Renal pelvis (tissue), 12 donors: ENCODE measurements at places on chromosomes 16 and 17. TPM values are rescaled to one million over a fixed set of nuclear protein-coding genes. Genes with fewer than 3 reads are reported as not detected.
A peak's percentile ranks its signal among the peaks of the same experiment; 100 is the strongest.

GRCh38 chr17:40515491-40516041 is 14.1 kb upstream of the TNS4 start:
- DNase-seq = no peak

SLX4 gene
- 4.9 TPM for polyA plus RNA-seq

- no peak for DNase-seq
Measured at GRCh38 chr17:38861399-38861843, 7.9 kb upstream of the RPL23 start.

DNA sequence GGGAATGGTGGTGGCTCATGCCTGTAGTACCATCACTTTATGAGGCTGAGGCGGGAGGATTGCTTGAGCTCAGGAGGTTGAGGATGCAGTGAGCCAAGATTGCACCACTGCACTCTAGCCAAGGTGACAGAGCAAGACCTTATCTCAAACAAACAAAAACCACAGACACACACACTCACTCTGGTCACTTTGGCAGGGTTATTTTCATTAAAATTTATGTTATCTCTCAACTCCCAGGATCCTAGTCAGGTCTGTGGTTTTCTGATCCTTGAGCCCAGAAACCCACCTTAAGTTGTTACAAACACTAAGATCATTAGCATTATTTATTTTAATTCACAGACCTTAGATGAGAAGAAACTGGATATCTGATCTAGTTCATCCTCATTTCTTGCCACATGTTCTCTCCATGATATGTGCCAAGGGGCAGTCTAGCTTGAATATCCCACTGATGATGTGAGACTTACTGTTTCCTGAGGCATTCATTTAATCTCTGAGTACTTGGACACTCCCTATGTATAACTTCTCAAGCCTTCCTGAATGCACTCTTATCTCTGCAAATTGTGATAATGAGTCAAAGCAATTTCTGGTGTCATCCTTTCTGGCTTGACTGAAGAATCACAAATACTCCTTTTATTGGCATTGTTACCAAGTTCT is 9.6 kb downstream of the ABHD15 start:
- no peak for DNase-seq

- no peak for DNase-seq
Measured at GRCh38 chr16:87457709-87458423, 35.0 kb downstream of the ZCCHC14 start.

TMEM100 gene
- 23.8 TPM for polyA plus RNA-seq

DNA sequence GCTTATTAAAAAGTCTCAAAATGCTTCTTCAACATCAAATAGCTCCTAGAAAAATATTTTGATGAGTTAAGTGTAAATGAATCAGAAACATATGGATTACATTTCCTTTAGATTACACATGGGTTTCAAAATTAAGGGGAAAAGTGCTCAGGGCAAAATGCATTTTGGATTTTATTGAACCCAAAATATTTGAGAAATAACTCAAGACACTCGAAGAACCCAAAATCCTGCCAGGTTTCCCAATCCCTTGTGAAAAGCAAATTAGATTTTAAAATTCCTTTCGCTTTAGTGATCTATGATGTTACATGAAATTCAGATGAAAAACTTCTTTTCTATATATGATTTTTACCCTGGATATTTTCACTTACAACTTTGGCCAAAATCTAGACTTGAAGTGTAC is 847.4 kb upstream of the SOX9 start:
- no peak for DNase-seq

DNAH3 gene
- polyA plus RNA-seq = 0.36 TPM

GRCh38 chr16:87782033-87782432 is 16.2 kb upstream of the KLHDC4 start:
- DNase-seq = no peak

DNA sequence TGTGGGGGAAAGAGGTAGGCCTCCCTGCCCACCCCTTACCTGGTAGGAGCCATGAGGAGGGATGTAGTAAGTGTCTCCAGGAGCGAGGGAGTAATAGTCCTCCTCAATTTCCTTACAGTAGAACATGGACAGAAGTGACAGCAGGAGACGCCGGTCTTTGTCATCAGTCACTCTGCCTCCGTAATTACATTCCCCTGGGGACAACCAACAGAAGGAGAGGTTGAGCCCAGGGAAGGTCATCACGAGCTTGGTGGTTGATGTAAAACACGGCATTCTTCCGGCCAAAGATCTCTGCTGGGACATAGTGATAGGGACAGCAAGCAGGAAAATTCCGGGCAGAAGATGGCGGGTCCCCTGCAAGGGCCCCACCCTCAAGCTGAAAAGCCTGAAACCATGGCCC is 47.9 kb downstream of the LYRM1 start:
- DNase-seq = no peak

DNA sequence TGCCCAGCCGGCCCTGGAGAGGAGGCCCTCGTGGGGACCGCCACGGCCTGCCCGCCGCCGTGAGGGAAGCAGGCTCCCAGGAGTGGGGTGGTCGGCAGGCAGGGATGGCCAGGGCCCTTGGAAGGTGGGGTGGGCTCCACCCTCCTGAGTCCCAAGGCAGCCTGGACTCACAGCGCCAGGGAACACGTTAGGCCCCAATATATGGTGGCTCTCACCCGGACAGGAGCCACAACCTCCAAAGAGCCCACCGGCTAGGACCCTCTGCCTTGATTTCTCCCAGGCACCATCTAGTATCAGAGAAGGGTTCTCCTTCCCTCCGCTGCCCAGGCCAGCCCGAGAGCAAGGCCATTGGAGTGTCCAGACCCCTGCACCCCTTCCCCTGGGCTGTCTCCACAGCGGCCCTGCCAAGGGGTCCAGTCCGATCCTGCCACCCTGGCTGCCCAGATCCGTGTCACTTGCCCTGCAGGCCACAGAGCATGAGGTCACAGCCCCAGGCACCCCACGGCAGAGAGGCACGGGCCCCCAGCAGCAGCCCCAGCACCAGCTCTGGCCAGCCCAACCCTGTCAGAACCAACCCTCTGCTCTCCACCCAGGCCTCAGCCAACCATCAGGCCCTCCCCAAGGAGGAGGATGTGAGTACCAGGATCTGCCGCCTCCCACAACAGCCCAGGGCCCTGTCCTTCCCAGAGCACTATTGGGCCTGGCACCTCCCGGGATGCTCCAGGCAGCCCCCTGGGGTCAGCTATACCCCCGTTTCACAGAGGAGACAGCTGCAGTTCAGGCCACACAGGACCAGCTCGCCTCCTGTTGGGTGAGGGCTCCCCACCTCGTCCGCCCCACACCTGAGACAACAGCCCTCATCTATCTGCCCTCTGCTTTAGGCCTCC is 1.1 kb upstream of the AXIN1 start:
- DNase-seq = no peak

KCNJ18 gene
- not detected for polyA plus RNA-seq

- no peak for DNase-seq
Measured at GRCh38 chr16:30350134-30350871, 4.8 kb downstream of the CD2BP2 start.

G6PC1 gene
- 8.6 TPM for polyA plus RNA-seq

DNA sequence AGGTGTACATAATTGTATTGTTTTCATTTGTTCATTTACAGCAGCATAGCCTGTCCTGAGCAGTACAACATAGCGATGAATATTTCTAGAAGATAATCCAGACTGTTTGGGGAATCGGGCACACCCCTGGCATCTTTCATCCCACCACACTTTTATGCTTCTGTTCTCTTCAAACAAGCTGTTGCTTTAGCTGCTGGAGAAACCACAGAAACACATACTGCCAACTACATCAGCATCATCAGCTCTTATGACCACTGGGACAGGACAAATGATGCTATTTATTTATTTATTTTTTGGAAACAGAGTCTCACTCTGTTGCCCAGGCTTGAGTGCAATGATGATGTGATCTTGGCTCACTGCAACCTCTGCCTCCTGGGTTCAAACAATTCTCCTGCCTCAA is 22.6 kb upstream of the HAPSTR1 start:
- DNase-seq = no peak

GRCh38 chr17:52517176-52517575 is 358.7 kb upstream of the CA10 start:
- no peak for DNase-seq

NEUROD2 gene
- 0.04 TPM for polyA plus RNA-seq

- DNase-seq = peak; percentile 51
Measured at GRCh38 chr17:17001874-17002520, 30.1 kb upstream of the TNFRSF13B start.

DNA sequence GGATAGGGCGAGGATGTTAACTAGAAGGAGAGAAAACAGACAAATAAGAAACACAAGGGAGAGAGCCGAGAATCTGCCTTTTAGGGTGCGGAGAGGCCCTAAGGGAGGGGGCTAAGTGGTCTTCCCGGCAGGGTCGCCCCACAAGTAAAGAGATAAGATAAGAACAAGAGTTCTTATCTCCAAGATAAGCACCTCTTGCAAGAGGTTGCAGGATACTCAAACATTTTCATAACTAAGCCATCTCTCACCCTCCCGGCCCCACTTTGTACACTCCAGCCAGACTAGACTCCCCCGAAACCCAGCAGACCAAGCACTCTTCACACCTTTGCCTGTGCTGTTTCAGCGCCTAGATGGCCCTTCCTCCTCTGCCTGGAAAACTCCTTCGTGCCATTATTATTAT is 14.3 kb downstream of the ZNF319 start:
- DNase-seq = no peak

DNA sequence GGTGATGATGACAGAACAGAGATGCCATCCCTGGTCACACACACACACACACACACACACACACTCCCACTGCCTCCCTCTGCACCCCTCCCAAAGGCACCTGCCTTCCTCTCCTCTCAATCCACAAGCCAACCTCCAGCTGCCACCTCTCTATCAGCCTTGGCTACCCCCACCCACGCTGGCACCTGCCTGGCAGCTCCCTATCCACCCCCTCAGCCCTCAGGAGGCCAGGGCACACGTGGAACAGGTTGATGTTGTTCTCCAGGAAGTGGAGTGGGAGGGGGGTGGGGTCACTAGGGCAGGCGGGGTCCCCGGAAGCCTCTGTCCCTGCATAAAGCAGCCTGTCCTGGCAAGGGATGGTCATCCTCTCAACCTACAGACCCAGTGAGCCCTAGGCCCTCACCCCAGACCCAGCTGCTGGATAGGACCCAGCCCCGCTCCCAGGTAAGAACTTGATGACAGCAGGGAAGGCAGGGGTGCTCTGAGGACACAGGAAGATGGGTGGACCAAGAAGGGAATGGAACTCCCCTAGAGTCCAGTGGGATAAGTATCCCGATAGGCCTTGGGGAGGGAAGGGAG is at the start of gene GSDMA:
GSDMA (plus strand) TSS at position 363 of the 579 bp plus-strand sequence. CDS start 2,684 bp downstream, outside the sequence.
- no peak for DNase-seq

DNA sequence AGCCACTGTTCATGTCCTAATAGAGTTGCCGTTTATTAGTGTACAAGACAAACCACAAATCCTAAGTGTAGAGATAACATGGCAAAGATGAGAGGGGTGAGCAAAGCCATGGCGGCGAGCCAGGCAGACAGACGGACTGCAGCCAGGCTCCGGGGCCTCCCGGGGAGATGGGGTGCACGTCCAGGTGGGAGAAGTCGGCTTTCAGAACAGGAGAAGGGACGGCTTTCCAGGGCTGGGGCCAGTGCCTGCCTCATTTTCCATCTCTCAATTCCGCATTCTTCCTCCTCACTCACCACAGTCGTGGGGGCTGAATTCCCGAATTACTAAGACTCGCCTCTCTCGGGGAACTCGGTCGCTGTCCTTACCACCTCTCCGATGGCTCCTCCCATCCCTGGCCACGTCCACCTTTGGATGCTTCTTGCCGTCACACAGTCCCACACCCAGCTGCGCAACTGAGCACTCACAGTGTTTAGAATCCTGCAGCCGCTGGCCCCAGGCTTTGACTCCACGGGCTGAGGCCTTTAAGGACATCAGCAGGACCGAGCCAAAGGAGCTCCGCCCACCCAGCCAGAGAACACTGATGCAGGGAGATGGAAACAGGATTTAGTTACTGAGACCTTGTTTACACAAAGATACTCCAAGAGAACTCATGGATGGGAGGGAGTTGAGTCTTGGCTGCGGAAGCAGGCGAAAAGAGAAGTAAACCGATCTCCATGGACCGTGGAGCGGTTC is 59.7 kb downstream of the RNF112 start:
- peak; percentile 72 for DNase-seq

- no peak for DNase-seq
Measured at GRCh38 chr16:3651461-3652372, 2.8 kb upstream of the DNASE1 start.

VKORC1 gene
- polyA plus RNA-seq = 86.1 TPM

PHOSPHO1 gene
- 2.4 TPM for polyA plus RNA-seq

GRCh38 chr16:5430598-5430997 is 333.0 kb upstream of the EEF2KMT start:
- DNase-seq = no peak

DNA sequence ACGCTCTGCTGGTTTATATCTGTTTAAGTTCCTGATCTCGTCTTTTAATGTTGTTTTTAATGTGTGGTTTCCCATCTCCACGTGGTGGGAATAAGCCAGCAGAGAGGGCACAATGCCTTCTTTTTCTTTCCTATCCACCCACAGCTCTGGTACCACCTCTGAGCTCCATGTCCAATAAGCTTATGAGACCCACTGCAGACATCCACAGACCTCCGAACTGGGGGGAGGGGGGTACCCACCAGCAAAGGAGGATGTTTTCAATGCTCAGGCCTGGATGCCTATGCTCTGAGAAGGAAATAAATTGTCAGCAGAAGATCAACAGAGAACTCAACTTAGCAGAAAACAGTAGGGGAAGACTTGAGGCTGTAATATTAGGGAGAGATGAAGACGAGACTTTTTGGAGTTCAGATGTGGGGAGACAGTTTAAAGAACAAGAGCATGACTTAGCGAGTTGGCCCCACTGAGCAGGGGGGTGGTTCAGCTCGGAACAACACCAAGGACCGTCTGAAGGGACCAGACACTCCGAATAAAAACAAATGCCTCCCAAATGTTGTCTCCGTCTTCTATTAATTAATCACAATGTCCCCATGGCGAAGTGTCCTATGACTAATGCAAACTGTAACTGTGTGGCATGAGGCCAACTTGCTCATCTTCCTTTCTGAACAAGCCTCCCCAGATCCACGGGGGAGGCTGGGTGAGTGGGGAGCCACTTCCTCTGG is 62.7 kb downstream of the GAS7 start:
- DNase-seq = no peak

DNA sequence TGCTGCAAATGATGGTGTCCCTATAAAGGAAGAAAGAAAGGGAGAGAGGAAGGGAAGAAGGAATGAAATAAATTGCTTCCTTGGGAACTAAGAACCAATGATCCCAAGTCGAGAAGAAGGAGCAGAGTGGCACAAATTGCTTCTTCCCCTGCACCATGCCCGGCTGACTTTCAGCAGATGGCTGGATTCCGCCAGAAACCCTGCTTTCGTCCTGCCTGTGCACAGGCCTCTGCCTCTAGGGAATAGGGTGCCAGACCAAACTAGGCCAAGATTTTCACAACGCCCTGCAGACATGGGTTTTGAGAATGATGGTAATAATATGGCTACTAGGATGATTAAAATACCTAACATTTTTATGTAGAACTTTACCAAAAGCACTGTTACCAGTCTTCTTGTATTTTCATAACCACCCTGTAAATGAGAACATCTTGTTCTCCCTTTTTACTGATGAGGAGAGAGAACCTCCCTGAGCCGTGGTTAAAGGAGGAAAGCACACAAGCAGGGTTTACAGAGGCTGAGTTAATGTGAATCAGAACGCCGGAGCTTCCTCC is 122.1 kb upstream of the HSBP1 start:
- DNase-seq = no peak
